A549 (cell line): ENCODE measurements at places on chromosomes 13 and 19. TPM values are rescaled to one million over a fixed set of nuclear protein-coding genes. Genes with fewer than 3 reads are reported as not detected.

- DNase-seq: peak; percentile 87
These were observed 933 bp upstream of the NRTN start for GRCh38 chr19:5803752-5804515.

DNA sequence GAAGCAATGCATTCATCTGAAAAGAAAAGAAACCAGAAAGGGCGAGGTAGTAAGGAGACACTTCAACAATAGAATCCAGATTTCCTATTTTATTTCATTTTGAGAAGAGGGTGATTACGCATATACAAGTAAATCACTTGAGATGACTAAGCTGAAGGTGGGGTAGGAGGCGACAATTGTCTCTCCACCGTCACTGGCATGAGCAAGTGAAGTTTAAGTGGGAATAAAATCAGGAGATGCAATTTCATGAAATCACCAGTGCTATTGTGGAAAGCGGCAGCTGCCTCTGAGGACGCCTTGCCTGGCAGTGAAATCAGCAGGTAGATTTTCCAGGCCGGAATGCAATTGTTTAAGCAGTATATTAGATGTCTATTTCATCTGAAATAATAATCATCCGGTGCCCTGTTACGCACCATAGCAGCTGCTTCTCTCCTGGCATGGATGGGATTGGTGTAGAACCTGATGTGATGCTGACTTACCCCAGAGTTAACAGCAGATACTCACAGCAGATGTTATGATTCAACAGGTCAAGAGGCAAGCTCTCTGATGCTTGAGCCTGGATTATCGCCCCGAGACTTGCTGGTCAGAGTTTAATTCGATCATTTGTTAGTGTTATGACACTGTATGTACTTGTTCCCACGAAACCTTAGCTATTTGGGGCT, 64.3 kb downstream of the RASL11A start:
- DNase-seq: no peak

- DNase-seq: no peak
These were observed 103.2 kb downstream of the ZNF429 start for GRCh38 chr19:21608571-21608970.

GRCh38 chr13:79490824-79491223, 9.9 kb downstream of the NDFIP2 start:
- DNase-seq: no peak

- peak; percentile 44 for DNase-seq
These were observed 18.8 kb upstream of the EDDM13 start for GRCh38 chr19:56253737-56254136.

STXBP2 gene
- polyA plus RNA-seq: 39.4 to 47.6 TPM (median 41.4 TPM) in 3 replicates

MBD3L3 gene
- not detected in 3 replicates for polyA plus RNA-seq
